Stimulated activated CD4-positive, alpha-beta T cell treated with anti-CD3 and anti-CD28 coated beads, Interleukin-4, amount 100 ng/mL, for 24 hours (primary cell): ENCODE measurements at places on chromosomes 7 and 10.
A peak's percentile ranks its signal among the peaks of the same experiment; 100 is the strongest.

DNA sequence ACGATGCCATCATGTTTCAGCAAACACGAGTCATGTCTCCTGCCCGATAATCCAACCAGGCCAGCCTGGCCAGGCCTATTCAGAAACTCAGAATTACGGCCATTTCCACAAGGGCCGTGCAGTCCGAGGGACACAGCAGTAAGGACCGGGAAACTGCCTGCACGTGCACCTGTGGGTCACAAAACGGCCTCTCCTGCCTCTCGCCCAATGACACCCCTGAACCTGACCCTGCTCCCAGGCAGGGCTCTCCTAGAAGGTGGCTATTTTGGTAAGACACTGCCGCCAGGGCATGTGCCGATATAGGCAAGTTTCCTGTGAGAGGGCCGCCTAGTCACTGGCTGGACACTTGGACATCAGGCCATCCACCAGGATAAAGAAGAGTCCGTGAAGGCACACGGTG lies 196.7 kb downstream of the TCERG1L start:
- no peak for DNase-seq

GRCh38 chr7:7834761-7835160 lies 116.4 kb upstream of the RPA3 start:
- DNase-seq: no peak

GRCh38 chr10:28892818-28893547 lies 215.7 kb downstream of the BAMBI start:
- no peak for DNase-seq

GRCh38 chr10:72218325-72218724 lies 2.2 kb upstream of the ASCC1 start:
- no peak for DNase-seq

GRCh38 chr7:47407136-47407535 lies 174.8 kb downstream of the TNS3 start:
- DNase-seq: no peak

DNA sequence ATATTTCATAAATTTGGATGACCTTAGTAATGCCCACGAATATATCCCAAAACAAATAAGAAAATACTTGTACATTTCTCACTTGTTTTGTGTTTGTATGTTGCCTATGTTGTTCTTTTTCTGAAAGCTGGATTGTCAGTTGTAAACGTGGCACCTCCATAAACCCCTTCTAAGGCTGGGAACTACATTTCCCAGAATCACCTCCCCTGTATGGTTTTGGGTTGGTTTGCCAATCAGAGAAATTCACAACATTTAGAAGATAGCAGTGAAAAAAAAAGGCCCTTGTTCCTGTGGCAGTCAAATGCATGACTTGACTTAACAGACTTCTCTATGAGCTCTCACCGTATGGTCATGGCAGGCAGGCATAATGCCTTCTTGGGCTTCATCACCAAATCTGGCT lies 676.3 kb upstream of the STEAP1 start:
- DNase-seq: no peak

DNA sequence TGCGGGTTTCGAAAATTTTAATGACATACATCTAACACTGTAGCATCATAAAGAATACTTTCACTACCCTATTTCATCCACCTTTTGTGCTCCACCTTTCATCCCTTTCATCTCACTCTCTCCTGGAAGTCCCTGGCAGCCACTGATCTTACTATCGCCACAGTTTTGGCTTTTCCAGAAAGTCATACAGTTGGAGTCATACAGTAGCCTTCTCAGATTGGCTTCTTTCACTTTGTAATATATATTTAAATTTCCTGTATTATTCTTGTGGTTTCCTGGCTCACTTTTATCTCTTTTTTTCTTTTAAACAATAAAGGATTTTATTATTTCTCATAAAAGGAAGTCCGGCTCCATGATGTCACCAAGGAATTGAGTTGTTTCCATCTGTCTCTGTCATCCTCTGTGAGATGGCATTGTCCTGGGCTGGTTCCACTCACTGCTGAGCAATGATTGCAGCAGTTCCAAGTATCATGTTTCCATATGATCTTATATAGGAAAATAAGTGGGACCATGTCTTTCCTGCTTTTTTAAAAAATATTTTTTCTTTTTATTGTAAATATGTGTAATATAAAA lies 626.3 kb downstream of the POM121L12 start:
- no peak for DNase-seq

GRCh38 chr10:117253908-117254307 lies 13.0 kb downstream of the SLC18A2 start:
- no peak for DNase-seq

DNA sequence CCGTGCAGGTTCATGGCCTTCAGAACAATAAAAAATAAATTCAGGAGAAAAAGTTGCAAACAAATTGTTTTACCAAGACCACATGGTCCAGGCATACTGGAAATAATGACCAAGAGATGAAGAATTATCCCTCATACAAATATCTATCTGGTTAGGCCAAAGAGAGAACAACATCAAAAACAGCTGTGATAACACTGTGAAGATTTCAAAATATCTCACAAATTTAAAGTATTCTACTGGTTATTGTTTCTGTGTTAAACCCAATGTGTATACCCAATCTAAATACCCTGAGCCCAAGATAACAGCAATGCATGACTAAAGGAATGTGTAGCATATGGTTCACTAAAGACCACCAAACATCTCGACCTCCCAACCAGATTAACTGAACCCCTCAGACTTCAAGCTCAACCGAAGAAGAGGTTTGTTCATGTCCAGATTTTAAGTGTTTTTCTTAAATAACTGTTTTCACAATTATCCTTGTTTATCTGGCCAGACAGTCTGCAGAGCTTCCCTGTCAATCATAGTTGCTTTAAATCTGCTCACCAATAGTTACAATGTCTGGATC lies 10.9 kb downstream of the OR9A2 start:
- DNase-seq: no peak

GRCh38 chr7:92767437-92767836 lies 68.9 kb downstream of the CDK6 start:
- DNase-seq: no peak

- no peak for DNase-seq
Observed at GRCh38 chr10:125096371-125096770, 64.0 kb downstream of the CTBP2 start.

DNA sequence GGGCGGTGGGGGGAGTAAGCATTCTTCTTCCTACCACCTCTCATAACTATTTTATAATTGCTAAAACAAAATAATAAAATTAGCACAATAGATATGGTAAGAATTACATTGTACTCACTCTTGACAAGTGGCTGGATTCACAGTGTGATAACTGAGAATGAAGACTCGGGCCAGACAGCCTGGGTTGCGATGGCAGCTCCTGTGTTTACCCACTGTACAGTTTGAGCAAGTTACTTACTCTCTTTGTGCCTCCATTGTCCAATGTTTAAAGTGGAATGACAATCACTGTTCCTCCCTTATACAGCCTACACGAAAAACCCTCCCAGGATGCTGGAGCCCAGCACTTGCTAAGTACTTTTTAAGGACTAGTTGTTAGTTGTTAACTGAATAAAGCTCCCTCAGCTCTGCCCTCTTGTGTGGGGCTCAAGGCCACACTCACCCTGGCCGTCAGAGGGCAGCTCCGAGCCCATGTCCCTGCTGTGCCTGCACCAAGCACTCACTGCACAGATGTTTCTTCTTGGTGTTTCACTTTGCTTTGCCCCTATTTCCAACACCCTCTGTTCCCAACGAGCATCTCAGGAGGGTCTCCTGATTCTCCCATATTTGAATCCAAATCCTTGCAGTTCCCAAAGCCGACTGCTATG lies 56.4 kb upstream of the NPS start:
- no peak for DNase-seq

DNA sequence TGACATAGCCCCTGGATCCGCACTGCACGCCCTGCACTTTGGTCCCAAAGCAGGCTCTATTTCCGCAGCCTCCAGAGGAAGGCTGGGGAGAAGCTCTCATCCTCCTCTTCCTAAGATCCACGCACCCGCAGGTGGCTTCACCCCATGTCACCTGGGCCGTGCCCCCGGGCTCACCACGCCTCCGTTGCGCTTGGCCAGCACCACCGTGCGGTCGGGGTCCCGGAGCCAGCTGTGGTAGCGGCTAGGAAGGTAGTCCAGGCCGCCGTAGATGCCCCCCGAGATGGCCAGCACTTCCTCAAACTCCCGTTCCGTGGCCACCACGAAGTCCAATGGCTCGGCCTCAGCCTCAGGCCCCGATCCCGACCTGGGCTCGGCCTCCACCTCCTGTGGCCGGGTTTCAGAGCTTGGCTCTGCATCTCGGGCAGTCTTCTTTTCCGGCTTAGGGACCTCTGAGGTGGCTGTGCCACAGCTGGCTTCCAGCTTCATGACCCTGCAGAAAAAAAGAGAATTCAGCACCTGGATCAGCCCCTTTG lies 5.7 kb downstream of the NAT16 start:
- no peak for DNase-seq

- no peak for DNase-seq
Observed at GRCh38 chr7:81447351-81447952, 322.4 kb downstream of the HGF start.

DNA sequence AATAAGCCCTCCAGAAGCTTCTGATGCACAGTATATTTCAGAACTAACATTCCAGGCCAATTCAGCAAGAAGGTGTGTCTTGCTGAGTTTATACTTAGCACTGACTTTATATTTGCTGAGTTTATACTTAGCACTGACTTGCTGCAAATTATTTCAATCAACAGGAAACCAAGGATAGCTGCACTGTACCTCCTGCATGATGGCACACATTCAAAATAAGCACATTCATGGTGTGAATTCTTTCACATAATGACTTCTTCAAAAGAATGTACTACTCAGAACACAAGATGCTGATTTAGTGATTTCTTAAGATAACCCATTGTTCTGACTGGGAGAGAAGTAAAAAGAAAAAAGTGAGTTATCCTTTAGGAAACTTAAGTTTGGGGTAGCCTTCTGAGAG lies 52.0 kb downstream of the JAZF1 start:
- no peak for DNase-seq

DNA sequence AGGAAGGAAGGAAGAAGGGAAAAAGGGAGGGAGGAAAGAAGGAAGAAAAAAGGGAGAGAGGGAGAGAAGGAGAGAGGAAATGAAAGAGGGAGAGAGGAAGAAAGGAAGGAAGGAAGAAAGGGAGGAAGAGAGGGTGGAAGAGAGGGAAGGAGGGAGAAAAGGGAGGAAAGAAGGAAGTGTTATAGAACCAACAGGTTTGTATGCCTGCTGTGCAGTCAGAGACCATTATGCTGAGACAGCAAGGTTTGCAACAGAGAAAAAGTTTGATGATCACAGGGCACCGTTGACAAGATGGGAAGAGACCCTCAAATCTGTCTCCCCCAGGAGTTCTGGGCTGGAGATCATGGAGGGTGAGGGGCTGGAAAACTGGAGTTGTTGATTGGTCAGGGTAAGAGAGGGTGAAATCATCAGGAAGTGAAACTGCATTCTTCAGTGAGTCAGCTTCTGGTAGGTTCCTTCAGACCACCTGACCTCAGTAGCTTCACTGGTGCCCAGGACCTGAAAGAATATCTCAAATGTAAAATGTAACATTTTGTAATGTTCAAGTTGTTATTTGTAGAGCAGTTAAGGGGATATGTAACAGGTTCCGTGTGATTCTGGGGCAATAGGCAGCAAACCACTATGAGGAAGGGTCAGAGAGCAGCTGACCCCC lies 76.3 kb downstream of the JCAD start:
- DNase-seq: no peak

- DNase-seq: no peak
Observed at GRCh38 chr10:92091965-92092364, 168.4 kb downstream of the BTAF1 start.

GRCh38 chr7:4633012-4633411 lies 49.1 kb upstream of the FOXK1 start:
- peak; percentile 21 for DNase-seq
